Glomerular endothelial cell (primary cell): ENCODE measurements at places on chromosomes 2 and 18.

- no peak for DNase-seq
Measured at GRCh38 chr18:57008001-57008686, 138.7 kb upstream of the BOD1L2 start.

DNA sequence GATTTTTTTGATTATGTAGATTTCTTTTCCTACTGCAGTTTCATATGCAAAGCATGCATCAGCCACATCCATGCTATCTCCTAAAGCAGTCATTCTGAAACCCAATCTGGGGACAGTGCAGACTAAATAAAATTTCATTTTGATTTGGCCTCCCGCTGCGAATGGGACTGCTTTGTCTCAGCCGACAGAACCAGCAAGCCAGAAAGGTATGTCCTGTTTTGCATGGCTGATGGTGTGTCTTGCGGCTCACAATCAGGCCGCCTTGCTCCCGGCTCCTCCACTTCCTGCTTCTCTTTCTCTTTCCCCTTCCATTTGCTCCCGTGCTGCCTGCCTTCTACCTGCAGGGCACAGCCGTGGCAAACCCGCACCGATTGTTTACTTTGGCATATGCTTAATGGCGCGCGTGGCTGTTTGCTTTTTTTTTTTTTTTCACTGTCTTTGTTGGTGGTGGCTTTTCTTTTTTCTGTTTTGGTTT lies 419.6 kb upstream of the POU3F3 start:
- DNase-seq: no peak

DNA sequence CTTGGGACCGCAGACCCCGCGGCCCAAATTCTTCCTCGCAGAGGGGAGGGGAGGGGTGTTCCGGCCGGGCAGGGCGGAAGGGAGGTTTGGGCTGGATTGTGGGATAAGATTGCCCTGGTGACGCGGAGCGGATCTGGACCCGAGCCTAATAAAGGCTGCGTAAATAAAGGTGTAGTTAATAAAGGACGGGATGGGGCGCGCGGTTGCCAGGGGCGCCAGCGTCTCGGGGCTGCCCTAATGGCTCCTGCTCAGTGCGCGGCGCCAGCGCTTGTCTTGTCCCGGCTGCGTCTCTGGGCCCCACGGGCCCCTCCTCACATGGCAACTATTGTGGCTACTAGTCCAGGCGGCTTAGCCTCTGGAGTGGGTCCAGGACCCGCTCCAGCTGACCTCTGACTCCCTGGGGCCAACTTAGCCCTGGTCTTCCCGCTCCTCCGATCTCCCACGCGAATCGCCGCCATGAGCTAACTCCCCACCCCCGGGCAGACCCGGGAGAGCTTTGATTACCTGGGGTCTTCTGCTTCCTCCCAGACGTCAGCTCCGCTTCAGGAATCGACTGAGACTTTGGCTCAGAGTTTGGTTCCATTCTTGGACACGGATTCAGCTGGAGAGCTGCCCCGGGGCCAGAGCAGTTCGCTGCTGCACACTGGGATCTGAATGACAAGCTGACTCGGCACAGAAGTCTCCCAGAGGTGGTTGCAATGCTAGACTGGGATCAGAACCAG lies 36.5 kb downstream of the SLC25A52 start:
- DNase-seq: no peak

GRCh38 chr2:172249334-172249733 lies 146.6 kb upstream of the DLX2 start:
- DNase-seq: no peak

DNA sequence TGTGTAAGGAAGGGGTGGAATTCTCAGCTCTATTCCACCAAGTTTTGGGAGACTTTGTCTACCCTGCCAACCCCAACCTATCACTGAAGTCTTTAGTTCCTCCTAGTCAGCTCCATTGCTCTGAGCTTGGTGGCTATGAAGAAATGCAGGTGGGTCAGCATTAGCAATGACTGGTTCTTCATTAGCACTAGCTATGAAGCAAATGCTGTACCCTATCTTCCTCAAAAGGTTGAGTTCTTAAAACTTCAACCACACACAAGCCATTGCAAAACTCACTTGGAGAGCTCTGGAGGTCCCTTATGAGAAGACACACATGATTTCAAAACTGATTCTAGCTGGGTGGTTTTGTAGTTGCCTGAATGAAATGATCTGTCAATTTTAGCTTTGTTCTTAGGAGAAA lies 193.8 kb downstream of the IKZF2 start:
- no peak for DNase-seq

- DNase-seq: no peak
Measured at GRCh38 chr18:59942601-59943000, 42.8 kb downstream of the PMAIP1 start.

- DNase-seq: no peak
Measured at GRCh38 chr2:217157581-217157980, 297.7 kb upstream of the TNP1 start.

GRCh38 chr18:61569176-61569892 lies 236.1 kb downstream of the CDH20 start:
- no peak for DNase-seq

- no peak for DNase-seq
Measured at GRCh38 chr18:49819823-49820671, 6.7 kb upstream of the ACAA2 start.
